ENCODE measurements at places on chromosomes 2 and 18.
A peak's percentile ranks its signal among the peaks of the same experiment; 100 is the strongest.

DNA sequence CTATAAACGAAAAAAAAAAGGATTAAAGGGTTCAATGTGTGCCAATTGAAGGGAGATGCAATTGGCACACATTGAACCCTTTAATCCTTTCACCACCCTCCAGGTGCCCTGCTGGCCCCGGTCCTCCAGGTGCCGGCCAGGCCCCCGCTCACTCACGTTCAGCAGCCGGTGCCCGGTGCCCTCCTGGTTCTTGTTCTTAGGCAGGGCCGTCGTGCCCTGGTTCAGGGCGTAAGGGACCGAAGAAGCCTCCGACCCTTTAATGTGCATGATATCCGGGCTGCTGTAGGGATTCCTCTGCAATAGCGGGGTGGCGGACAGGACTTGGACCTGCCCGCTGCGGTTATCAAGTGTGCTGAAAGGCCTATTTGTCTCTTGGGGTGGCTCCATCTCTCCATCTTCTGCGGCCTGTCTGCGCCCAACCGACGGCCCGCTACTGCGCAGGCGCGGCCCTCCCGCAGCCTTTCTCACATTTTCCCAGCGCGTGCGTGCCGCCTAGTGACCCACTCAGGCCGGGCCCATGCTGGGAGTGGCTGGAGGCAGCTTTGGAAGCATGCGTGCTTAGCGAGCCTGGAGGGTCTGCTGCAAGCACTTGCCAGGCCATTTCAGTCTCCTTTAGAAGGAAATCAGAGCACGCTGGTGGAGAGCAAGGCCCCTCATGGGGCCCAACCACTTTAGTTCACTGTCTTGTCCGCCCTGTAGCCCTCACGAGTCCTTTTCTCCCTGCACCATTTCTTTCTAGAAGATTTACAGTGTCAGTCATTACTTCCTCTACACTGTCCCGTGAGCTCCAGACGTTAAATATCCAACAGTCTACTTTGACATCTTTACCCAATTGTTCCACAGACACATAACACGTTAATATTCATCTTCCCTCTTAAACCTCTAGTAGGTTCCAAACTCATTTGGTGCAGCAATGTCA is 24.3 kb downstream of the TMEM237 start:
- DNase-seq: no peak

DNA sequence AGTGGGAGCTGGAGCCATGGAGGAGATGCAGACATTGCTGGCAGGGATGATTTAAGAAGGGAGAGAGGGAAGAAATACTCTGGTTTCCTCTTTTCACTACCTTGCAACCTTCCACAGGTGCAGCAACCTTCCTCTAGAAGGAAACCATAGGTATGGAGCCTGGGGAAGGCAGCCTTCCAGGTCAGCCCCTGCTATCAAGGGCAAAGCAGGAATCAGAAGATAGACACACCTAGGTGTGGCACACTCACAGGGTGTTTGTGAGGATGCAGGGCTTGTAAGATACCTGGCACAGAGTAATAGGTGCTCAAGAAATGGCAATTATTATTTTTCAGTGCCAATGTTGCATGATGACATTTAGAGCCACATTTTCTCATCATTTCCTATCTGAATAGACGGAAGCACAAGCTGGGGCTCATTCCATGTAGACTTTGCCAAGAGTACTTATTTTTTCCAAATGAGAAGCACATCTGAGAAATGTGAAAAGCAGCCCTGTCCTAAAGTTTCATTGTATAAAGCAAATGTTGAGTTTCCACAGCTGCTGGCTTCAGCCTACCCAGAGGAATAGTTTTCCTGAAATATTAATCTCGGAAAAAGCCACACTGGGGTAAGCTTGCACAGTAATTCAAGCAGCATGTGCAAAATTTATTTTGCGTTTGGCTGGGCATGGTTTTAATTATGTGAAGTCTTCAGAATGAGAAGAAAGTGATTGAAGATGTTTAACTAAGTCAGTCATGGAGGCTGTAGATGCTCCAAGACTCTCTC is 20.6 kb downstream of the EVA1A start:
- DNase-seq: no peak

GRCh38 chr18:51559198-51559901 is 361.9 kb upstream of the MEX3C start:
- DNase-seq: no peak

GRCh38 chr2:99698896-99699295 is 209.1 kb upstream of the REV1 start:
- no peak for DNase-seq

DNA sequence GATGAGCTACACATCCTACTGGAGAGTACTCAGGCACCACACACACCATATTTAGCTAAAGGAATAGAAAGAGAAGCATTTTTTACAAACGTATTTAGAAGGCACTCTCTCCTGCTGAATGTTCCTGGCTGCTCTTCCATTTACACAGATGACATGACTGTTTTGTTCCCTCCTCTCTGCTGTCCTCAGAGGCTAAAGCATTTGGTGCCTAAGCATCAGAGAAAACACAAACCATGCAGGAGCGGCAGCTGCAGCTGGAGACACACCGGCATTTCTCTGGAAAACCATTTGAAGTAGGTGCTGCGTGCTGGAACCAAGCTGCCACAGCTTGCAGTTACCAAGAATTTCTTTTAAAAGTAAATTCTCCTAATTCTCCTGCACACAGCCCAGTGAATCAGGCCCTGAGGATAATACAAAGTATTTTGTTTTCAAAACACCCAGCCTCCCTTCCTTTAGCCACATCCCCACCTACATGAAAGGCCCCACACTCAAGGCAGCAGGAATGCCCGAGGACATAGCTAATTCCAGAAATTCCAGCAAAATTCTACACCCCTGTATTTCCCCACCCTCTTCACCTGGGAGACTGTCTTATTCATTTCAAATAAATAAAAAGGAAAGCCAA is 488.9 kb upstream of the SOX11 start:
- no peak for DNase-seq

DNA sequence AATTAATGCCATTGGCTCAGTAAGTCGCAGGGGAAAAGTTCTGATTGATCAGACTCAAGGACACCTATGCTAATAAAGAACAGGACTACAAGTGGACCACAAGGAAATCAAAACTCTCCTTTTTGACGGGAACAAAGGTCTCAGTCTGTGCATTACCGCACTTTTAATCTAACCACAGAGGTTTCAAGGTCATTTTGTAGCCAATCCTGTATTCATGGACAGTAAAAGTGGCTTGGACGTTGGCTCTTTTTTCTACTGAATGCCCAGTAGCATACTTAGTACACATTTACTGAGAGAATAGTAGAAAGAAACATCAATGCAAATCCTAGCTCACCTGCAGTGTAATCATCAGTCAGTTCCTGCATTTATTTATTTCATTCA is 471.9 kb downstream of the PID1 start:
- DNase-seq: no peak

DNA sequence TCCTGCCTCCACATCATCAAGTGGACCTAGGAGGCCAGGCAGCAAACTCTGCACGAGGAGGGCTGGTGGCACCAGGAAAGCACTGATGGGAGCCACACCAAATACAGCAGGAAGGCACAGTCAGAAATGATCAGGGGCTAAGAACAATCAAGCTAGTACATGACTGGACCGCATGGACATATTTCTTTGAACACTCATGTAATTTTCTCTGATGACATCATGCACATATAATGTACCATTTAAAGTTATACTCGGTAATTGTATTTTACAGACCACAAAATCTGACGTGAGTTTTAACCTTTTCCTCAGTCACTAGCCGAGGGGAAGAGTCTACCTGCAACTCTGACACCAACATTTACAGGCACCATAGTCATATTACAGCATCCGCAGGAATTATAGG is 76.7 kb downstream of the XDH start:
- peak; percentile 61 for DNase-seq
